ENCODE measurements at places on chromosomes 4 and X. TPM values are rescaled to one million over a fixed set of nuclear protein-coding genes. Genes with fewer than 3 reads are reported as not detected.

NCAPG gene
- 10.0 TPM for total RNA-seq

DIAPH2 gene
- 21.6 TPM for total RNA-seq

ADH1B gene
- not detected for total RNA-seq

OCRL gene
- total RNA-seq, result 14.7 TPM

MRPL1 gene
- total RNA-seq, result 30.5 TPM

PRKG2 gene
- total RNA-seq, result 0.82 TPM

EXOSC9 gene
- 32.0 TPM for total RNA-seq

HSFX3 gene
- total RNA-seq, result not detected

NRK gene
- total RNA-seq, result 0.93 TPM

S100G gene
- not detected for total RNA-seq

UGT2A3 gene
- not detected for total RNA-seq

TSPAN7 gene
- 13.5 TPM for total RNA-seq

CXCL3 gene
- 21.2 TPM for total RNA-seq

HMX1 gene
- not detected for total RNA-seq

STPG2 gene
- total RNA-seq, result not detected
